Stimulated activated CD8-positive, alpha-beta memory T cell treated with anti-CD3 and anti-CD28 coated beads, Interleukin-7, amount 100 ng/mL, for 1 hour (primary cell): ENCODE measurements at places on chromosomes 4 and X.
A peak's percentile ranks its signal among the peaks of the same experiment; 100 is the strongest.

GRCh38 chr4:152620218-152620617, 59.6 kb downstream of the TMEM154 start:
- no peak for DNase-seq

DNA sequence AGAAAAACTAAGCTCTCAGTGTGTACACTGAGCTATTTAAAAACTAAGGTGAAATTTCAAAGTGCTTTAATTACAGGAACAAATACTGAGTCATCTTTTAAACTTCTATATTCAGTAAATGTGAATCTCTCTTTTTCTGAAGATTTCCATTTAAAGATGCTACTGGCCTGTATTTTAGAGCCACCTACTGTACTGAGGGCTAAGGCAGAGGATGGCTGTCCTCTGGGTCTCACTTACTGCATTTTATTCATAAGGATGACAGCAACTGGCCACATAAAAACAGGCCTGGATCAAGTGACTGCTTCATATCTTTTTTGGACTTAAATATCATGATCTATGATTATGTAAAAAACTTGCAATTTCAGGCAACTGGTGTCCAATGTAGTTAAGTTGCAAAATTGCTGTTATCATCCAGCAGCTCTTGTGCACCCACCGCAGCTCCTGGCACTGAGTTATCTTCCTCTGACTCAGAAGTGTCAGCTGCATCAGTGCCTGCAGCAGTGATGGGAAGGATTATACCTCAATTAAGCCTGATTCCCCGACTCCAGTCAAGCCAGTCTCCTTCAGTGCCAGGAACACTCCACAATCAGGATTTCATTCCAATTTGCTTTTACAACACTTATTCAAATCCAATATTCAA, 1073.7 kb downstream of the PDHA2 start:
- no peak for DNase-seq

GRCh38 chrX:136747003-136747986, 33.4 kb downstream of the ARHGEF6 start:
- DNase-seq, result no peak

GRCh38 chr4:7194251-7195140, 2.2 kb downstream of the SORCS2 start:
- no peak for DNase-seq

GRCh38 chr4:54954656-54955388, 170.6 kb downstream of the KDR start:
- no peak for DNase-seq

DNA sequence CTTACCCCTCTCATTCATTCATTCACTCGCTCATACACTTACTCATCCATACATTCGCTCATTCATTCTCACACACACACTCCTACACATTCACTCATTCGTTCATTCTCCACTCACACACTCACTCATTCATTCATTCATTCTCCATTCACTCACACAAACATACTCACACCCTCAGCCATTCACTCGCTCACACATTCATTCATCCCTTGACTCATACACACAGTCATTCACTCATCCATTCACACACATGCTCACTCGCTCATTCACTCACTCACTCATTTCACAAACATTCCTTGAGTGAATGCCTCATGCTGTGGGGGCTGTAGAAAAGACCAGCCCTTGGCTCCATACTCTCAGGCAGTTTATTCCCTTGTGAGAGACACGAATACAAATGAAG, 151.1 kb upstream of the MAMLD1 start:
- no peak for DNase-seq

DNA sequence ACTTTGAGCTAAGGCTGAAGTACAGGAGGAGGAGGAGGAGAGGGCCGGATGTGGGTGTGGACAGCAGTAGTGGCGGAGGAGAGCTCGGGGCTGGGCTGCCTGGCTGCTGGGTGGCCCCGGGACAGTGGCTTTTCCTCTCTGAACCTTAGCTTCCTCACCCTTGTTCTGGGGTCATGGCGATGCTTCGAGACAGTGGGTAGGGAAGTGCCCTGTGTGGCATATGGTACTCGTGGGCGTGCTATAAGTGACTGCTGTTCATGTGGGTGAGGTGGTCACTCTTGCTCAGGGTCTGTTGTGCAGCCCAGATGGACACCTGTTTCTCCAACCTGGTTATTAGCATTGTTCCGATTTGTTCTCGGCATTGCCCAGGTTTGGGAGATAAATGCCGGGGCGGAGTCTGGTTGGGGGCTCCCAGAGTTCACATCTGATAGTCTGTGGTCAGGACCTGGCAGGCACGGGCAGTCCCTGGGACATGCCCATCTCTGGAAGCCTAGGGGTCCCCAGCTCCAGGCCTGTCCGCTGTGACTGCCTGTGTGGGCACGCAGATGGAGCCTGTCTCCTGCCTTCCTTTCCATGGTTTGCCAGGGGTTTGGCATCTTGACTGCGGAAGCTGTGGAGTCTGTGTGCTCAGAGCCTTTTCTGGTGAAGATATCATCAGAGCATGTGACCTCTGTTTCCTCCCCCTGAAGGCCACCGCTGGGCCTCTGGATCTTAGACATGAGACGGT, 4.9 kb upstream of the CPZ start:
- no peak for DNase-seq

- DNase-seq, result no peak
Measured at GRCh38 chr4:110012917-110013316, 100.2 kb downstream of the EGF start.

DNA sequence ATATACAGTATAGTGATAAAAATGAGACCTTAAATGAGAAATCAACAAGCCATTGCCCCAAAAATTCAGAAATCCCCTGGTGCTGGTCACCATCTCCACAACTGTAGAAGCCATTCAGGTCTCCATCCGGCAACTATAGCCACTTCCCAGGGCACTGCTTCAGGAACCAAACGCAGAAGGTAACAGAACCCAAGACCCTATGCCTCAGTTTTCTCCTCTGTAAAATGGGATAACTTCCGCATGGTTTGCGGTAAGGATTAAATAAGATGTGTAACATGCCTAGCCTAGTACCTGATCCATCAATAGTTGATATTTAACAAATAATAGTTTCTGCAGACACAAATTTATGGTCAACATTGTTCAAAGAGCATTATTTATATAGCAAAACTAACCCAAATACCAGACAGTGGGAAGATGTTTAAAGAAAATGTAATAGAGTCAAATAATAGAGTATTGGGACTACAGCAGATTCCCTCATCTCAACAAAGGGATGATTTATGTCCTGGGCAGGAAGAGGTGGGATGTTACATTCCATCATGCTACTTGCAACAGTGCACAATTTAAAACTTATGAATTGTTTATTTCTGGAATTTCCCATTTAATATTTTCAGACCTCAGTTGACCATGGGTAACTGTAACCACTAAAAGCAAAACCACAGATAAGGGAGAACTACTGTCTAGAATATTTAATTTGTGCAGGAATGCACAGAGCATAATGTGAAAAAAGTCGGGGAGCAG, 30.0 kb downstream of the IRF2 start:
- no peak for DNase-seq

- DNase-seq, result no peak
Measured at GRCh38 chrX:18643243-18643642, 28.7 kb downstream of the RS1 start.

DNA sequence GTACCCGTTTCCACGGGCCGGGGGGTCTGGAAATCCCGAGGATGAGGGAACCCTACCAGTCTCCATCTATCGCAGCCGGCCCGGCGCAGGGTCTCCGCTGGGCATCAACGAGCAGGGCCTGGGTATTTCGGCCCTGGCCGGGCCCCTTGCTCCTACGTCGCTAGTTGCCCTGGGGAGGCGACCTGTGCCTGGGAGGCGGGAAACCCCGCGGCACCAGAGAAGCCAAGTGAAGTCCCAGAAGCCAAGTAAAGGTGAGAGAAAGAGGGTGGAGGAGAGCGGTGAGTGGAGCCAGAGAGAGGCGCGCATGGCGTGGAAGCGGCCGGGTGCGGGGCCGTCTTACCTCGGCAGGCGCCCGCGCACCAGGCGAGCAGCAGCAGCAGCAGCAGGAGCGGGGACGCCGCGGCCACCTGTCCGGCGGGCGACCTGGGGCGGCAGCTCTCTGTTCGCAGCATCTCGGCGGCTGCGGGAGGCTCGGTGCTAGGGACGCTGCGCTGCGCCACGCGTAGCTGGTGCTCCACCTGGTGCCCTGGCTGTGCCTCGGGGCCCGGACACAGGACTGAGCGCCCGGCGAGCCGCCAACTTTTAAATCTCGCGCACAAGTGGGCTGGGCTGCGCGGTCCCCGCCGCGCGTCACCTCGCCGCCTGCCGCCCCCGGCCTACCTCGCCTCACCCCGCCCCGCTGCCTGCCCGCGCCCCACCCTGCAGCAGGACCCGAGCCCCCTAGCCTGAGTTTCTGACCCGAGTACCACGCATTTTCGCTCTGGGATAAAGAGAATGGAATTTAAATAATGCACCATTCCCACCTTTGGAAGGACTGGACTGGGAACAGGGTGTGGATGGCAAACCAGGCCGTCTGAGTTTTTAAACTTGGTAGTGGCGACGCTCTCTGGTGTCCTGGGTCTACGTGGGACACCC, at the start of gene NMU:
Gene NMU (minus strand): TSS at position 558 of the 915 bp plus-strand sequence. CDS start 106 bp downstream, at position 452.
- DNase-seq, result no peak

DNA sequence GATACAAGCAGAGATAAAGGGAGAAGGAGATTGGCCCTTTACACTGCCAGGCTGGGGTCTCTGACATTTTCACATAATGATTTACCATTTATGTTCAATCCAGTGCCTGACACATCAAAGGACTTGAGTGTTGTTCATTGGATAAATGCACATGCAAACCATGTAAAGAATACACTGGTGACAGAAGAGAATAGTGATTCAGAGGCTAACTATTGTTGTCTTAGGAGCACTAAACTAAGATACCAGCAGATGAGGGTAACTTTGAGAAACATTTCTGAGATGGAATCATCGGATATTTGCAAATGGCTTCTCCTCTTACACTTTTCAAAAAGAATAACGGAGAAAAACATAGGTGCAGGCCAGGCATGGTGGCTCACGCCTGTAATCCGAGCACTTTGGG, 67.3 kb upstream of the HHIP start:
- DNase-seq, result no peak

DNA sequence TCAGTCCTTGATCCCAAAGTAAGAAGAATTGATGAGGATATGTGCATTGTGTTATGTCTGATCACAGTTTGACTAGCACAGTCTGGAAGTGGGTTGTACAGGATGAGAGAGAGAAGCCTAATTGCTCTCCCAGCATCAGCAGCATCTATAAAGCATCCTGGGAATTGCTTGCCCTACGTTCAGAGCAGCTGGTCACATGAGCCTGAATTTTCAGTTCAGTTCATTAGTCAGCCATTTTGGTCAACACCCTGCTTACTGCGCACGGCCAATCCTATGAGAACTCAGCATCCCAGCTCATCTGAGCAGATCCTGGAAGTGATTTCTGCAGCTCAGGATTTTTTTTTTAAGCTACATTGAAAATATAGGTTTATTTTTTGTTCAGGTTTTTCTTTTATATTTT, at the start of gene RUFY3:
Gene RUFY3 (plus strand): TSS at position 218 of the 400 bp plus-strand sequence. CDS start 610 bp downstream, outside the sequence.
- DNase-seq, result no peak

- DNase-seq, result no peak
Measured at GRCh38 chr4:20662851-20663250, 37.4 kb upstream of the PACRGL start.

DNA sequence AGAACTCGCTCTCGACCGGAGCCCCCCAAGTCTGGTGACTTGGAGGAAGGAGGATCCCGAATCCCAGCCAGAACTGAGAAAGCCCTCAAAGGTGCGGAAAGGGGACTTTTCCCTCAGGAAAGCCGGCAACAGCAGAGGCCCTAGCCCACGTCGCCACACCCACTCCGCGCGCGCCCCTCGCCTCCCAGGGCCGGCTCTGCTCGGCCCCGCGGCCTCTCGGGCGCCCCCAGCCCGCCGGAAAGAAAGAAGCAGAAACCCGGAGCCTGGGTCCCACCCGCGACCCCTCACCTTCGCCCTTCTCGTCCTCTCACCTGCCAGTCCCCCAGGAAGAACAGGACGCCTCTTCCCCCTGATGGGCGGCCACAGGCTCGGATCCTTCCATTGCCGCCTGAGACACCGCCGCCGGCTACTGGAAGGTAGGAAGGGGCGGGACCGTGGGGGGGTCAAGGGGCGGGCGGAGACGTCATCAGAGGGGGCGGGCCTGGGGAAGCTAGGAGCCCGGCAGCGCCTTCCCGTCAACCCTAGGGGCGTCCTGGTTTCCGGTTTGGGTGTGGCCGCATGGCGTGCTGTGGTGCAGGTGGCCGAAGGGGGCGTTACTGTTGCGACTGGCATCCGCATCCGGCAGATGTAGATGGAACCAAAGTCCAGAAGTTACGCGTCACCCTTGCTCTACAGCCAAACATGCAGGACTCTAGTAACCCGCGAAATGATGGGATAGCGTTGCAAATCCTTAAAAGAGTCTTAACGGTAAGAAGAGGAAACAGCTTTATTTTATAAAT, at the start of gene UBA6:
Gene UBA6 (minus strand): TSS at position 418 of the 779 bp plus-strand sequence. CDS start 36 bp downstream, at position 382.
- DNase-seq, result peak; percentile 88

- no peak for DNase-seq
Measured at GRCh38 chr4:22356987-22357596, 158.8 kb downstream of the ADGRA3 start.

GRCh38 chrX:15751155-15751819, 13.2 kb downstream of the CA5B start:
- no peak for DNase-seq

- DNase-seq, result no peak
Measured at GRCh38 chrX:2714551-2714950, 23.5 kb downstream of the CD99 start.

- no peak for DNase-seq
Measured at GRCh38 chrX:103240155-103240554, 14.8 kb downstream of the TCEAL8 start.

DNA sequence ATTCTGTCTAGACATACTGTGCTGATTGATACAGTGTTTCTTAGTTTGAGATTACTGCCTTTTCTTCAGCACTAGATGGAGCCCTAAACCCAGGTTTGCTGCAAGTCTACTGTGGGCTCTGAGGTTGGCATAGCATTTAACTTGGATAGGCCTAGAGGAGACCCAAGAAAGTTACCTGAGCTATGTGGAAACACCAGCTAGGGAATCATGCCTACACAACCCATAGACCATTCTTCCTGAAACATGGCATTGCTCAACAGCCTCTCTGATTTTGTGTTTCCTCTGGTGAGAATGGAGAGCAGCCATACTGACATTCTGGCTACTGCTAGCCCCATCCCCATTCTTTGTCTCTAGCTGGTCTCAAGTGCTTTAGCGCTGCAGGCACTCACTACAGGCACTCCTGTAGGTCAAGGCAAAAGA, 287.7 kb upstream of the PCDH18 start:
- DNase-seq, result no peak

DNA sequence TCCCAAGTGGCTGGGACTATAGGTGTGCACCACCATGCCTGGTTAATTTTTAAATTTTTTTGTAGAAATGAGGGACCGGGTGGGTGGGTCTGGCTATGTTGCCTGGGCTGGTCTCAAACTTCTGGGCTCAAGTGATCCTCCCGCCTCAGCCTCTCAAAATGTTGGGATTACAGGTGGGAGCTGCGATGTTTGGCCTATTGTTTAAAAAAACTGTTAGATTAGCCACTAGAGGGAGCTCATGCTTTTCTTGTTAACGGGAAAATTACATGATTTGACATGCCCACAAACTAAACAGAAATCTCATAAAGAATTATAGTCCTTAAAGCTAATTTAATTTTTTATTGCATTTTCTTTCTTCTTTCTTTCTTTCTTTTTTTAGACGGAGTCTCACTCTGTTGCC, 5.0 kb upstream of the SDAD1 start:
- no peak for DNase-seq

GRCh38 chrX:129523079-129523911, at the start of gene SMARCA1:
SMARCA1 (minus strand) TSS chrX:129523490; CDS start chrX:129523370, 120 bp downstream.
- DNase-seq, result no peak
